Activated CD8-positive, alpha-beta memory T cell treated with anti-CD3 and anti-CD28 coated beads, Interleukin-2, amount 50 U/mL, for 4 hours (primary cell): ENCODE measurements at places on chromosomes 7 and 10.

DNA sequence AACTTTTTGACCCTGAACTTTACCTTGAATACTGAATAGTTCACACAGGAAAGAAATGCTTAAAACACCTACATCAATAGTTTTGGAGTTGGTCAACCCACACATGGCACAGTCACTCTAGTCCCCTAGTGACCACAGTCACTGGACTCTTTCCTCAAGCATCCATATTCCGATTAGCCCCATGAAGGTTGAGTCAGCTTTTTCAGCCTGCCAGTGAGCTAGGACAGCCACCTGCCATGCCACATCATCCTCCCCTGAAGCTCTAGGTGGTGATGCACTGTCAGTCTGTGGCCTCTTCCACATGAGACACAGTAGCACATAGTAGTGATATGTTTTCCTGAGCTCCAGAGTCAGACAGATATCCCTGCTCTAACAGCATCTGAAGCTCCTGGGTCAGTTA is 537.2 kb downstream of the XPNPEP1 start:
- no peak for DNase-seq

GRCh38 chr10:22003964-22004281 is 393 bp upstream of the DNAJC1 start:
- no peak for DNase-seq

DNA sequence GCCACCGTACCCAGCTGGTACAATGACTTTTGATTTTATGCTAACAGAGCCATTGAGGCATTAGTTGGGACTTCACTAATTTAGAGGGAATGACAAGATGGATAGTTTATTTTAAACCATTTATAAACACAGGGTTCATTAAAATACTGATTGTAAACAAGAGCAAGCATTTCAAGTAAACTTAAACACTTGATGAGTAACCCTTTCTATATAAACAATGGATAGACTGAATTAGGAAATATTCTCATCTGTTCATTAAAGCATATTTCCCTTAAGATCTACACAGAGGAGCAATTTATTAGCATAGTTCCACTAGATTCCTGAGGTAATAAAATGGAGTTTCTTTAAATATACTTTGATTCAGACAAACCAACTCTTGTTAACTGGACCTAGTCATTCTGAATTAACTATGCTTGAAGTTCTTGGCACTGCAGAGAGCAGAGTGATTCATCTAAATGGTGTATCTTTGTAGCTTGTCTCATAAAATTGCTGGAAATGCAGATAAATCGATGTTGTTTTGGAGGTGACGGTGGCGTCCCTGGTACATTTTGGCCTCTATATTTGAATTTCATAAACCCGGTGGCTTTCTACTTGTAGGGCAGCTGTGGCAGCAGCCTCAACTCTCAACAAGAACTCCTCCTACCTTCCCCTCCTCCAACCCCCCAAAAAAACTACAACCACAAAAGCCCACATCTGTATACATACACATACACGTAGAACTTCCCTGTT is 15.4 kb upstream of the VDAC2 start:
- DNase-seq, result no peak

GRCh38 chr7:132771301-132771730 is 195.0 kb upstream of the PLXNA4 start:
- peak; percentile 24 for DNase-seq

DNA sequence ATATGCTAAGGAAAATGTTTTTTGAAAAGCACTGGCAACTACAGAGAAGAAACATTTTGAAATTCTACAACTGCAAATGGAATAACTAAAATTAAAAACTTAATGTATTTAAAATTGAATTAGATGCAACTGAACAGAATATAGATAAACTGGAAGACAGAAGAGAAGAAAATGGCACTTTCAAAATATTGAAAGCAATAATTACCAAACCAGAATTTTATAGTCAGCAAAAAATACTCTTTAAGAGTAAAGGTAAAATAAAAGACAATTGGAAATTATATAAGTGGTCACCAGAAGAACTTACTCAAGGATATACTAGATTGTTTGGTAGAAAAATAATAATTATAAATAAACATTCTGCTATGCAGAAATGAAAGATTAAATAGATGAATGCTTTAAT is 927.7 kb upstream of the ZWINT start:
- DNase-seq, result no peak

GRCh38 chr7:35416568-35416967 is 162.7 kb upstream of the TBX20 start:
- DNase-seq, result no peak

DNA sequence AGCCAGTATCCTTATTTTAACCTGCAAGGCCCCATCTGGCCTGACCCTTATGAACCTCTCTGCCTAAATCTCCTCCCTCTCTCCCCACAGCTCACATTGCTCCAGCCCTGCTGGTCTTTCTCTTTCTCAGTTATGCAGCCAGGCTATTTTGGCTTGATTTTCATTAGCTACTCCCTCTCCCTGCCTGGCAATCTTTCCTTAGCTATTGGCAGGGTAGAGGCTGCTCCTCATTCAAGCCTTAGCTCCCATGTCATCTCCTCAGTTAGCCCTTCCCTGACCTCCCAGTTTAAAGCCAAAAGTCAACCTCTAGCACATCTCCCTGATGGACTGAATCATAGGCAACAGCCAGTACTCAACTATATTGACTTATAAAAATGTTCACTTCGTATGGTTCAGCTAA is 214.4 kb upstream of the CELF2 start:
- DNase-seq, result no peak
